ENCODE measurements at places on chromosomes 12 and 14.

DNA sequence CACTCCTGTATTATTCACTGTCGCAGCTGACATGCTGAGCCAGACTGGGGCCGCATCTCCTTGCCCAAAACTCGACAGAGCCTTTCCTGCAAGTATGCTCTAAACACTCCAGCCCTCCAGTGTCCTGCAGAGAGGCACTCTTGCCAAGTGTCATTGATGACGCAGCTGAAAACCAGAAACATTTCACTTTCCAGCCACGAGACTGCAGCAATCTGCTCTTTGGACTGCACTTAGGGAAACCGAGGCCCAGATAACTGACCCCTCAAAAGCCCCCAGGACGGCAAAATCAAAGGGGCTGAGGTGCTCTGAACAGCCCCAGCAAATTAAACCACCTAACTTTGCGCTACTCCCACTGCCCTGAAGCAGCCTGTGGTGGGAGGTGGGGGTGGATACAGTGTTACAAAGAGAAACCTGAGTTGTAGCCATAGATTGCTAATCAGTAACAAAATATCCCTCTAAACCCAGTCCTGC lies 2.6 kb downstream of the CCDC85C start:
- DNase-seq, result no peak

GRCh38 chr12:67681105-67681778 lies 32.7 kb downstream of the DYRK2 start:
- no peak for DNase-seq

DNA sequence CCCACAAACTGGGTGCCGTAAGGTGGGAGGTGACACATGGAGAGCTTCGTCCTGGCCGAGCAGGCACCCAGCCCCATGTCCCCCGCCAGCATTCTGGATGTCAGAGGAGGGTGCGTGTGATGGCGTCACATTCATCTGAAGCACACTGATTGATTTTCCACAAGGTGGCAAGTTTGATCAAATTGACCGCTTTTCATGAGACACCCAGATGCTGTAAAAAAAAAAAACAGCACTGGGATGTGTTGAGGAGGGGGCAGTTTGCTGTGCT lies 24.2 kb downstream of the SLC25A29 start:
- DNase-seq, result no peak

DNA sequence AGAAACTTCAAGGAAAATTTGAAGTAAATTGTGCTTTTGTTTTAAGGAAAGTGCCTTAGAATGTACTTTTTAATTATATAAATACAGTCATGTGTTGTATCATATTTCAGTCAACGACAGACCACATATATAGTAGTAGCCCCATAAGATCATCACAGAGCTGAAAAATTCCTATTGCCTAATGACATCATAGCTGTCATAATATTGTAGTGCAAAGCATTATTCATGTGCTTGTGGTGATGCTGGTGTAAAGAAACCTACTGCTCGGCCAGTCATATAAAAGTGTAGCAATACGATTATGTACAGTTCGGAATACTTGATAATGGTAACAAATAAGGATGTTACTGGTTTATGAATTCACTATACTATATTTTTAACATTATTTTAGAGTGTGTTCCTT lies 198.9 kb upstream of the SLC16A7 start:
- no peak for DNase-seq

- DNase-seq, result peak; percentile 6
Observed at GRCh38 chr14:22333422-22334274, 255.4 kb downstream of the DAD1 start.

DNA sequence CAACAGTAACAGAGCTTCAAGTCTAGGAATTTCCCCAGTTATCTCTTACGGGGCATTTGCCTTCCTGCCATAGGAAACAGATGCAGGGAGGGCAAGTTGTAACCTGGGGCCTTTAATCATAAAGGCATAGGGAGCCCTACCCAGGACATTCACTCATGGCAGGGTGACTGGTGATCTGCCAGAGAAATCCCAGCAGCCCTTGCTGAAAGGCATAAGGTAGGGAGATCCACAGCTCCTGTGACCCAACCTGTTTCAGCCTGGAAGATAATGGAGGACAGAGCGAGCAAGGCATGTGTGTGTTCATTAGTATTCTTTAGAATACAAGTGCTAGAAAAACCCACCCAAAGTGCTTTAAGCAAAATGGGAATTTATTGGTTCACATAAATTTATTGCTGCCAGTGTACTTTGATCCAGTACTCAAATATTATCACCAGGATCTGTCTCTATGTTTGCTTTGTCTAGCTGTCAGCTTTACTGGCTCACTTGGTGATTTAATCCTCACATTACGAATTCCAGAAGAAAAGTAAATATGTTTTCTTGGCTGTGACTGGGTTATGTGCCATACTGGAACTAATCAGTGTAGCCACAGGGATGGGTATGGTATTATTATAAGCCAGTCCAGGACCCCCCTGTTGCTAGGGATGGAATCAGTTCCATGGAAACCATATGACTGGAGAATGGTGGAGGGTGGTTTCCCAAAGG lies 21.1 kb upstream of the AKAP6 start:
- no peak for DNase-seq

GRCh38 chr14:100775831-100776591 lies 49.3 kb downstream of the DLK1 start:
- no peak for DNase-seq

GRCh38 chr14:52094546-52095271 lies 25.9 kb upstream of the NID2 start:
- no peak for DNase-seq

GRCh38 chr14:83217492-83217891 lies 1683.8 kb upstream of the SEL1L start:
- DNase-seq, result peak; percentile 13

- DNase-seq, result no peak
Observed at GRCh38 chr12:116695464-116695725, 42.5 kb downstream of the SPRING1 start.

DNA sequence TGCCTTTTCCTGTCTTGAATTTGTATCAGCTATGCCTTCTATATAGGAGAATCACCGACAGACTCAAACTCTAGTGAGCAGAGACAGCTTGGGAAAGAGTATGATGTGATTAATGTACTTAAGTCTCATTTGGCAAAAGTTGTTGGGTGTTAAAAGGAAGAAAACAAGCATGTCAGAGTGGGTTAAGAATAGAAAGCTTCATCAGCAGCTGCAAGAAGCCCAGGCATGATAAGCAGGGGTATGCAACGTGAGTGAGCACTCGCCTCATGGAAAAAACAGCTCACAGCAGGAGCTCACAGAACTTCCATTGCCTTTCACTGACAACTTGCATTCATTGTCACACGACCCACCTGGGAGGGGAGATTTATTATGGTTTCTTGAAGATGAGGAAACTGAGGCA lies 35.9 kb upstream of the WNK1 start:
- no peak for DNase-seq

DNA sequence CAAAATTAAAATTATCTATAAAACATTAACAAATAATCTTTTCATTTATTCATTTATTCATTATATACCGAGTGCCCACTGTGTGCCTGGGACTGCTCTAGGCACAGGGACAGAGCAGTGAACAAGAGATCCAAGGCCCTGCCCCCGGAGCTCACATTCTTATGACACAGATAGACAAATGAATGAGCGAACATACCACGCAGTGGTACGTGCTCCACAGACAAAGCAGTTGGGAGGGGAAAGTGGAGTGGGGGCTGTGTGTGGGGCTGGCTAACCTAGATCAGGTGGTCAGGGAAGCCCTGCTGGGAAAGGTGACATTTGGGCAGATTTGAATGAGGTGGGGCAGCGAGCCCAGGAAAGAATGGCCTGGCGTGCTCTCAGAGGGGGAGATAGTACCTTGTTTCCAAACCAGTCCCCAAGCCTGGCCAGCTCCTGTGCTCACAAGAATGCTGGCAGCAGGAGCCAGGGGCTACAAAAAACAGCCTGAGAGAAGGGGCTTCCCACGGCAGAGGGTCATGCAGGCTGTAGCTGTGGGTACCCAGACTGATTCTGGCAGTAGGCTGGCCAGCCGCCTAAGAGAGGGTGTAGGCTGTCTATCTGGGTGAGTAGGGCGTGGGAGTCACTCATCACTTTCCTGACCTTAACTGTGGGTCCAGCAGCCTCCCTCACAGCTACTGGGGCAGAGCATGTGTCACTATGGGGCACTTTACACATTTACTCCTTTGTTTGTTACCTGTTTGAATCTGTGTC lies 57.8 kb upstream of the ACTN1 start:
- DNase-seq, result no peak

DNA sequence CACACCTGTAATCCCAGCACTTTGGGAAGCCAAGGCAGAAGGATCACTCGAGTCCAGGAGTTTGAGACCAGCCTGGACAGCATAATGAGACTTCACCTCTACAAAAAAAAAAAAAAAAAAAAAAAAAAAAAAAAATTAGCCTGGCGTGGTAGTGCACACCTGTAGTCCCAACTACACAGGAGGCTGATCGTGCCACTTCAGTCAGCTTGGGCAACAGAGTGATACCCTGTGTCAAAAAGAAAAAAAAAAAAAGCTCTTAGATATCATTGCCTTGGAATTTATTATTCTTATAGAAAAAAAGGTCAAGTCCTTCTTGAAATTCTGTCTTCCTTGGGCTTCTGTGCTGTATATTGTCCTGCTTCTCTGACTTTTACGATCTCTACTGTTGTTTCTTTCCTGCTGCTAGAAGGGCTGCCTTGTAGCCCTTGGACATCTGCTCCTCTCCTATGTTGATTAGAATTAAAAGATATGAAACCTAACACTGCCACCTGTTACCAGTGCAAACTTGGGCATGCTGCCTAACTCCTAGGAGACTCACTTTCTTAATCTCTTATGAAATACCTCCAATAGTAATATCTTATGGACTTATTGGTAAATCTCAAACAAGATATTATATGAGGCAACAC lies 5.7 kb downstream of the TMEM19 start:
- DNase-seq, result peak; percentile 60

- no peak for DNase-seq
Observed at GRCh38 chr12:109140560-109140959, 24.2 kb downstream of the ACACB start.

- no peak for DNase-seq
Observed at GRCh38 chr12:9184276-9184675, 23.9 kb downstream of the PZP start.

- no peak for DNase-seq
Observed at GRCh38 chr12:132489078-132489601, 811 bp upstream of the FBRSL1 start.

- DNase-seq, result peak; percentile 99
Observed at GRCh38 chr12:123131879-123132402, 18.9 kb downstream of the PITPNM2 start.

- no peak for DNase-seq
Observed at GRCh38 chr12:87259391-87259790, 769.8 kb downstream of the C12orf50 start.

DNA sequence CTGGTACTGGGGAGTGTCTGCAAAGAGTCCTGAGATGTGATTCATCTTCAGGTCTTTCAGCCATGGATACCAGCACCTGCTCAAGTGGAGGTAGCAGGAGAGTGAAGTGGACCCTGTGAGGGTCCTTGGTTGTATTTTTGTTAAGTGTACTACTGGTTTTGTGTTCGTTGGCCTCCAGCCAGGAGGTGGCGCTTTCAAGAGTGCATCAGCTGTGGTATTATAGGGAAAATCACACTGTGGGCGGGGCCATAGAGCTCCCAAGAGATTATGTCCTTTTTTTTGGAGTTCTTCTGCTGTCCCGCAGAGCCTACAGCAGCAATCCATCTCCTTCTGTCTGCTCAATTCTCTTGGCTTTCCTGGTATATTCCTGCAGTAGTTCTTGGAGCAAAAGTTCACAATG lies 66.8 kb downstream of the SPATA7 start:
- DNase-seq, result no peak

- DNase-seq, result no peak
Observed at GRCh38 chr12:128586451-128587029, 237.2 kb downstream of the SLC15A4 start.

GRCh38 chr12:2453761-2454090 lies 341.0 kb upstream of the FKBP4 start:
- DNase-seq, result no peak

- peak; percentile 55 for DNase-seq
Observed at GRCh38 chr12:109744986-109745942, 31.6 kb downstream of the FAM222A start.

GRCh38 chr12:130117233-130117632 lies 45.0 kb upstream of the FZD10 start:
- no peak for DNase-seq

DNA sequence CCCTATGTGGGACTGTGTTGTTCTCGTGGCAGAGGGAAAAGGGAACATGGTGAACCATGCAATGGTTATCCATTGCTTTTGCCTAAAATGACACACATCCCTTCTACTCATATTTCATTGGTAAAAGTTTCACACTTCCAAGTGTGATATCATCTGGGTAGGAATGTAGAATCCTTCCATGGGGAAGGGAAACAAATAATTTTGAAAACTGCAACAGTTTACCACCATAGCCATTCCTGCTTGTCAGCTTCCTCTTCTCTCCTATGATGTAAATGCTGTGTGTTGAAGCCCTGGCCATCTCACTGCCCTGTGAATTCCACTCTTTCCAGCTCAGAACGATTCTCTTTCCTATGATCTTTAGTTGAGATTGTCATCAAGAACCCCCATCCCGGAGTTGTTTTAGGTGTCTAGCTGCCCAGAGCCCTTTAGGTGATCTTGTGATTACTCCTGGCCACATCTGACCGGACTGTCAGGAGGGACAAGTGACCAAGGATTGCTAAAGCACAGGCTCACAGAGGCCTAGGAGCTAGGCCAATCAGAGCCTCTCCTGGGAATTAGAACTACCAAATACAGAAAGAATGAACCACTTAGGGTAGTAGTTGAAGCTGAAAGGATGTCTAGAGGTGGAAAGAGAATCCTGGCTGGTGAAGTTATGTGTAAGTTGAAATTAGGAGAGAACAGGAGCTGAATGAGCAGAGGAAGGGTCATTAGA lies 84.6 kb downstream of the VCPKMT start:
- no peak for DNase-seq

DNA sequence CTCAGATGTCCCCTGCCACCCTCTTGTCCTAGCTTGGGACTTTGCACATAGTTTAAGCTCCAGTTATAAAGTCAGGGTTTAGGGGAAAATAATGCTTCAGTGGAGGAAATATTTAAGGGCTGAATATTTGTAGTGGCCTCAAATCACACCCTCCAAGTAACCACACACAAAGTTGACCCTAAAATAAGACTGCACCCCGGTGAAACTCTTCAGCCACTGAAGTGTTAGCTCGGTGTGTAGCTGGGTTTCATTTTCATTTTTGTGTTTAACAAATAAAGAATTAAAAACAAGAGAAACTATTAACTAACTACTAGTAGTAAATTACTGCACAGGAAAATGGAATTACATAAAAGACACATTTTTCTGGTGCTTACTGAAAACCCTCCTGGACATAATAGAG lies 14.8 kb upstream of the BCL11B start:
- DNase-seq, result no peak

DNA sequence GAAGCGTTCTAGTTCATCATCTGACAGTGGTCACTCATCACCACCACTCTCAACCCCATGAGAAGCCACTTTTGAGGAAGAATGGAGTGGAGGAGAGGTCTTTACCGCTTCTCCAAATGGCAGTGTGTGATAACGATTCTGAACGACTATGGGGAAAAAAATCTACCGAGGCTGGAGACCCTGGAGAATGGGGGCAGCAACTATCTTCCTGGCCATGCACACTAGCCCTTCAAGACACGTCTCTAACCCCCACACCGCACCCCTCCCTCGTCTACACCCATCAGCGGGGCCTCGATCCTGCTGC lies 365 bp downstream of the ING4 start:
- DNase-seq, result no peak

Measured in NCI-H1105 treated with DMSO at 0.1 percent for 48 hours (cell line).